ENCODE measurements at places on chromosomes 1 and 21.

DNA sequence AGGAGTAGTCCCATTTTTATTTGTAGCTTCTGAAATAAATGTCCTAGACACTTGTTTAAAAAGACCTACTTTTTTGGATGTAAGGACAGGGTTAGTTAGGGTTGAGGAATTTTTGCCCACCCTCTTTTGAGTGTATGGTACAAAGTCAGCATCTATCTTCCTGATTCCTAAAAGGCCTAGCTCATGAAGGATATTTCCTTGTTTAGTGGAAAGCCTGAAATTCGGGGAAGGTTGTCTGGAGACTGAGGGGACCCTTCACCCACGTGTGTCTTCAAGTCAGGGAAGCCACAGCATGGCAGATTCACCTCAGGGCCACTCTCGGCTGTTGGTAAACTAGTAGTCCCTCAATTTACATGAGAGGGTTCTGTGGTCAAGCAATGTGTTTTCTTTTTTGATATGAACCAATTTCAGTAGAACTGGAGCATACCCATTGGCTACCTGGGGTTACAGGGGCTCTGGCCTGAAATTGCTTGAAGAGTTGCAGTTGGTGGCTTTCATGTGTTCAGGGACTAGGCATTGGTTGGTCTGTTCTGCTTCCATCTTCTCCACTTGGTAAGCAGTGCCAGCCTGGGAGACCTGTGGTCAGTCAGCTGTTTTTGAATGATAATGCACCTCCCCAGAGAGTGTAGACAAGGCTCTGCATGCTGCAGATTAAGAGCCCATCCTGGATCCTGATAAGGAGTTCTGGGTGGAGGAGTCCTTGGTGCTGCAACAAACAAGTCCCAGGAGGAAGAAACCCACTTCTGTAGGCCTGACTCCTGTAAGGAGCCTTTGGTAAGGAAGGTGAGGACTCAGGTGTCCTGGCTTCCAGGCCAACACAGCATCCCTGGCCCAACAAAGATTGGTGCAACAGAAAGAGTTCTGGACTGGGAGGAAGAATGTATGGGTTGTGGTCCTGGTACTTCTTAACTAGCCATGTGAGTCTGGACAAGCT lies 6.3 kb downstream of the BTG2 start:
- no peak for DNase-seq

DNA sequence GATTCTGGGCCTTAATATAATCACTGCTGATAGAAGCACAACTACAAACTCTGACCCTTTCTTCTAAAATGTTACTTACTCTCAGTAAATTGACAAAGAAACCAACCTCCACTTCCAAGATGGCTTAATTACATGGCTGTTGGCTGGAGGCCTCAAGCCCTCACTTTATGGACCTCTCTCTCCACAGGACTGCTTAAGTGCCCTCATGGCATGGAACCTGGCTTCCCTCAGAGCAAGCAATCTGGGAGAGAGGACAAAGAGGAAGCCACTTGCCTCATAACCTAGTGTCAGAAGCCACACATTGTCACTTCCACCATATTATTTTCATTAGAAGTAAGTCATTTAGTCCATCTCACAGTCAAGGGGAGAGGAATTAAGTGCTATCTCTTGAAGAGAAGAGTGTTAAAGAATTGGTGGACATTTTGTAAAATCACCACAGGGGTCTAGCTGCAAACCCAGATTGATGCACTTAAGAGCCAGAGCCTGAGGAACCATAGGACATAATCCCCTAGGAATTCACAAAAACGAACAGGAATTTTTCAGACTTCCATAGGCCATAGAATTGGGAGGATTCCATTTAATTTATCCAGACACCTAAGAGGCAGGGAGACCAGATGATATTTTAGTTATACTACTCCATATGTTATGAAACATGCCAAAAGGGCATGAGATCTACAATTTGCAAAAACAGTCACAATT lies 97.5 kb upstream of the TNFSF4 start:
- DNase-seq: no peak

DNA sequence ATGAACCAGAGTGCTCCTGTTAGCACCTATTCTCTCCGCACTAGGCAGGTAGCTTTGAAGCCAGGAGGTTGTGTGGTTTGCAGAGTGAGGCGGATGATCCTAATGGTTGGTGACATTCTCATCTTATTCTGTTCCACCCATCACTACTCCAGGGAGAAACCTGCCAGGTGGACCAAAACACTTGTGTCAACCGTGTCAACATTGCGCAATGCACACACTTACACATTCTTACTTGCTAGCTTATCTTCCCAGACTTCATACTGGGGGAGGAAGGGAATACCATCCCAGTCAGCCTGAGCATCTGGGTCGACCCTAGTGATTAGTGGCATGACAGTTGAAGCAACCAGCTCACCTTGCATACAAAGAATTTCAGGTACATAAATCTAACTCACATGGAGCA lies 236.9 kb downstream of the RPS6KC1 start:
- DNase-seq: no peak

DNA sequence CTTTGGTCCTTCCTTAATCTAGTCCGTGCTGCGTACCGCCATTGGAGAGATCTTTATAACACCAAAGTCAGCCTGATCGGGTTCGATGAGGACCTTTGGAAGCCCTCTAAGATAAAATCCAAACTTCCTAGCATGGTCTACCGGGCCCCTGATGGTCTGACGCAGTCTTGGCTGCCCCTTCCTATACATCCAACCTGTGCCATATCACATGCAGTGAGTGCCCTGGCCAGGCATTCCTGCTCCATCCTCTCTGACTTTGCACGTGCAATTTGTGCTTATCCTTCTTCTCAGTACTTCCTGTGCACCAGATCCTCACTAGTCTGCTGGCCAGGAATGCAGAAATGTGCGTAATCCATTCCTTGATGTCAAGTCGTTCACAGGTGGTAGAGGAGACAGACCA lies 45.6 kb downstream of the CFAP57 start:
- DNase-seq: no peak

GRCh38 chr21:16455978-16456377 lies 726.2 kb downstream of the USP25 start:
- DNase-seq: no peak

DNA sequence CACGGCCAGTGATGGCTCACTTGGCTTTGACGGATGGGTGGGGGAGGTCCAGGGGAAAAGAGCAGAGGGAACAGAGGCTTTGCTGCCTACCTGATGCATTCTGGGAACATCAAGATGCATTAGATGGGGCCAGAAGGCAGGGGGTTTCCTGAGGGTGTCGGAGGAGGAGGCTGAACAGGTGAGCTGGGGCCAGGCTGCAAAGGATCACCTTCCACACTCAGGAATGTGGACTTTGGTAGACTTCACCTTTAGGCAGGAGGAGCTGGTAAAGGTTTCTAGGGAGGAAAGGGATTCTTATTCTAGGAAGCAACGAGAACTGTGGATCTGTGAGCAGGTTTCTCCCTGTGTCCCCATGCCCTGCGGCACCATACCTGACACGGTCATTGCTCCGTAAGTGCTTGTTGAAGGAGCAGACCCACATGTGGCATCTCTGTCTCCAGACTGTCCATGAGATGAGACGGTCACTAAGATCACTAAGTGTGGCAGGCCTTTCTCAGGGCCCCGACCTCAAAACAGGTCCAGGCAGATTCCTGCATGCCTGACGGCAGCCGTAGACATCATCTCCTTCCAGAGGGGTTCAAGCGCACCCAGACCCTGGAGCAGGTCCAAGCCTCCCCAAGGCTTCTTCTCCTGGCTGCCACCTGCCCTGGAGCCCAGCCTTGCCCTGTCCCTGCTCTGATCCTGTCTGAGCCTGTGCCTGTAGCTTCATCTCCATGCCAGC lies 89.1 kb upstream of the SLC25A33 start:
- no peak for DNase-seq

DNA sequence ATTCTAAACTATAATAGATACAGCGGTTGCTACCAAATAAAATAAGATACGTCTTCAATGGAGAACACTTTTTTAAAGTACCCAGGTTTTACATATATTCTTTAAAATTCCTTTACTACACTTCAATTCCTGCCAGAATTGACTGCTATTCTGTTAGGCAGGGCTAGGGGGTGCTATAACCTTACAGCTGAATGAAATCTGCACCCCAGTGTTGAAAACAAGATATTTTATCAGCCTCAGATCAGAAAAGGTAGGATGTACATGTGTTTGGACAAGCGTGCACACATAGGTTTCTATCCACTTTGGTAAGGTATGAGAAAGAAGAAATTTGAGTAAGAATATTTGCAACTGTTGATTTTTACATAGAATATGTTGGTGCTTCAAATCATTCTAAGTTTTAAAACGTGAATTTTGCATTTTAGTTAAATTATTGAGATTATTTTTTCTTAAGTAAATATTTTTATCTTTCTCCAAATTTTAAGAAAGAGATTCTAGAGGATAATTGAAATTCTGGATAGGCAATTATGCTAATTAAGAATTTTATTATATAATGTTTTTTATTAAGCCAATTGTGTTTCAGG lies 490.8 kb upstream of the ADGRL4 start:
- peak; percentile 14 for DNase-seq

All from HFF-Myc (cell line).